ENCODE measurements at places on chromosomes 2 and 18.

DNA sequence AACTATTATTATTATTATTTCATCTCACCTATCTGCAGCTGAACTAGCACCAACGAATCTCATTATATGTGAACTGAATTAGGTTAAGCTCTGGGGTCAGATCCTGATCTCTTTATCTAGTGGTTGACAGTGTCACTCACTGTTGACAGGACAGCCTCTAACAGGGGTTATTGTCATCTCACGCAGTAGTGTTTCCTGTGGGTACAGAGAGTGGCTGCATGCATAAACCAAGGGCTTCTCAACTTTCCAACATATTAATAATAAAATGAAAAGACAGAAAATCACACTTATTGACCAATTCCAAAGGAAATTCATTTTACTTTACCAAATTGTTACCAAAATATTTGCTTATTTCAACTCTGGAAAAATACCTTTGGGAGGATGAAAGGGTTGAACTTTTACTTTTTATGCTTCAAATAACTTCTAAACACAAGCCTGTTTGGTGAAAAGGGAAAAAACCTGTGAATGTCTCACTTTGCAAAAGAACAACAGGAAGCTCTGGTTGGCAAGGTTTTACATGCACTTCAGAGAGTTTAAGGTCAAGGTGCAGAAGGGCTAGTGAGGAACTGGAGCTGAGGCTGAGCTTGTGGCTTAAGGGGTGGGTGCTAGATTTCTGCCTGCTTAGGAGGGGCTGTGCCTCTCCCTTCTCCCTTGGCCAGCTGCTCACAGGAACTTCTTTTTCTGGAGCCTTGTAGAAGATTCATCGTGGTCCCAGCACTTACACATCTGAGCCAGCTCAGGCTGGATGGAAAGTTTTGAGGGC is 72.6 kb downstream of the CTAGE1 start:
- DNase-seq, result no peak

GRCh38 chr2:217751192-217751591 is 251.6 kb downstream of the TNS1 start:
- no peak for DNase-seq

DNA sequence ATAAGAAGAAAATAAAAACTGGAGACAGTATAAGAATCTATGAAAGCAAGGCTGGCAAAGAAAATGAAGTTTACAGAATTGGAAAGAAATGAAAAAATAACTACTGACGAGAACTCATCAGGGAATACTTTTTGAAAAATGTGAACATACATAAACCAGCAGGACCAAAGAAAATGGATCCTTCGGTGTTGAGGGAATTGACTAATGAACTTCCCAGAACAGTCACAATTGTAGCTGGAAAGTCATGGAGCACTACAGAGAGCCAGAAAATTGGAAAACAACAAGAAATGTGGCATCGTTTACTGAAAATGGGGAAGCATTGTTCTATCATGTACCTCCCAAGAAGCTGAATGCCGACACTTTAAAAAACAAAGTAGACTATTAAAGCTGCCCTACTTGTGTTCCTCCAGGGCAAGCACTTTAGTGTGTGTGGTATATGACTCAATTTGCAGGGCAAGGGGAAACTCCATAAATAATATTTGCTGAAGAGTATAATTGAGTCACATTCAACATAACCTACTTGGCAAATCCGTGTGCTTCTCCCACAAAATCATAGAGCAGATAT is 1221.6 kb upstream of the NRXN1 start:
- DNase-seq, result no peak

DNA sequence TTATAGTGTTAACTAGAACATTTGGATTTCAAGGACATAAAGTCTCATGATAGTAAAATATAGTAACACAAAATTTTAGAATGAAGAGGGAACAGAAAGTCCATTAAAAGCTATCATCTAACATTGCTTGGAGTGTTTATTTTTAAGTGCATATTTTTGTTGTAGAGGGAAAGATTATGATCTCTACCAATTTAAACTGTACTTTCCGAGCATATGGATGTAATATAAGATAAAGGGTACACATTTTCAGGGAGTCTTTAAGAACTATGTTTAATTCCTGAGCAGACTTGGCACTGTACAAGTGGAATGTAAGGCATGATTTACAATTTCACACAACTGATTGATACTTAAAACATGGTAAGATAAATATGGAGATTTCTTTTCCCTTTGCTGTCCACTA is 34.2 kb upstream of the ZNF804A start:
- no peak for DNase-seq

DNA sequence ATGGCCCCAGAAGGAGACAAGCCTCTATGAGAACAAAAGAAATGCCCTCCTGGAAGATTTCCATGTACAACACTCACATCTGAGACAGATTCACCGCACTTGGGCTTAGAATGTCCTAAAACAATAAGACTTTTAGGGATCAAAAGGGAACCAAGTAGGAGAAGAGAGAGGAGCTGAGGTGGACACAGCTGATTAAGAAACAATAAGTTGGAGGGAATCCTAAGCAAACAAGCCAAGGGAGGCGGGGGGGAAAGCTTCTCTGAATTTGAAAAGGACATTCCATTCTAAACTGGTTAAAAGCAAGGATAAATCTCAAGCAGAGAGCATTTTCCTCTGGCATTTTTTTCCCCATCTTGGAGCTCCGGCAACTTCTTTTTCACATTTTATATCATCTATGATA is 9.9 kb downstream of the ACVR1 start:
- no peak for DNase-seq

DNA sequence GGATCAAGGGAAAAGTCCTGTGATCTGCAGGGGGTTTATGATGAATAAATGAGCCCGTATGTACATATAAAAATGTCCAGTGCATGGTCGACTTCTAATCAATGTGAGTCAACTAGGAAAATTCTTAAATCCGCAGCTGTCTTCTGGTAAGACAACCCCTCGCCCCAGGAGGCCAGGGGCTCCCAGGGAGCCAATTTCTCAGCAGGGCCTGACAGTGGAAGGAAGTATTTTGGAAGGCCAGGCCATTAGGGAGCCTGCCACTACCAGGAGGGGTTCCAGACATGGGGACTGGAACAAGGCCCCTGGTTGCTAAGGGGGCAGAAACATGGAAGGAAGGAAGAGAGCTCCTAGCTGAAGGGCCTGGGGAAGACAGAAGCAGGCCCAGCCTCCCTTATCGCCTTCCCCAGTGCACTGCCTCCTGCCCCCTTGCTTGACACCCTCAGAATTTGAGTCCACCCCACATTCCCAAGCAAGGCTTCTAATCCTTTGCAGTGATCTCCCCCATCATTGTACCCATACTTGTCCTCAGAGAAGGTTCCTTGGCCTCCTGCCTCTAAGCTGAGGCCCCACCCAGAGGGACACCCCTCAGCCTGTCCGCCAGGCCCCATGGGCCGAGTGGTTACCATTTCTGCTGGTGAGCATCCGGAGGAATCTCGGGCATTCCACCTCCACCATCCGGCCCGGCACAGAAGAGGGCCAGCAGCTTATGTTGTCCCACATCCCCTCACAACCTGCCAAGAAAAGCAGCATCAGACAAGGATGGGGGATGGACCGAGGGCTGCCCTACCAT is 45.9 kb downstream of the SCTR start:
- DNase-seq, result no peak

GRCh38 chr2:20563251-20563650 is 87.6 kb downstream of the HS1BP3 start:
- DNase-seq, result no peak

DNA sequence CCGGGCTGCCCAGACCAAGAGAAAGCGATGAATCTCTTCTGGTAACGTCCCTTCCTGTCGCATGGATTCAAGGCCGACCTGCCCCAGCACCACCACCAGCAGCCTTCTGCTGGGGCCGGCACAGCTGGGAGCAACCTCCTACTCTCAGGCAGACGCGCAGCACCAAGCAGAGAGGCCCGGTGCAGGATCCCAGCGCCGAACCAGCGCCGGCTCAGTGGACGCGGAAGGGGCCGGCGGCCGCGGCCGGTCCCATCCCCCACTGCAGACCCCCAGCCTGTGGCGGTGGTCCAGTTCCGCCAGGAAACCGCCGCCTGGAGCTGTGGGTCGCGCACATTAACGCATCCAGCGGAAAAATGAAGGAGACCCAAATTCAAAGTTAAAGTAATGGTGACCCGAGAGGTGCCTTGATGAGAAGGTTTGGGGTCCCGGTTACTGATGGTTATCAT is 525 bp upstream of the MAL start:
- peak; percentile 41 for DNase-seq

GRCh38 chr2:185785851-185786473 is 47.4 kb downstream of the FSIP2 start:
- no peak for DNase-seq

DNA sequence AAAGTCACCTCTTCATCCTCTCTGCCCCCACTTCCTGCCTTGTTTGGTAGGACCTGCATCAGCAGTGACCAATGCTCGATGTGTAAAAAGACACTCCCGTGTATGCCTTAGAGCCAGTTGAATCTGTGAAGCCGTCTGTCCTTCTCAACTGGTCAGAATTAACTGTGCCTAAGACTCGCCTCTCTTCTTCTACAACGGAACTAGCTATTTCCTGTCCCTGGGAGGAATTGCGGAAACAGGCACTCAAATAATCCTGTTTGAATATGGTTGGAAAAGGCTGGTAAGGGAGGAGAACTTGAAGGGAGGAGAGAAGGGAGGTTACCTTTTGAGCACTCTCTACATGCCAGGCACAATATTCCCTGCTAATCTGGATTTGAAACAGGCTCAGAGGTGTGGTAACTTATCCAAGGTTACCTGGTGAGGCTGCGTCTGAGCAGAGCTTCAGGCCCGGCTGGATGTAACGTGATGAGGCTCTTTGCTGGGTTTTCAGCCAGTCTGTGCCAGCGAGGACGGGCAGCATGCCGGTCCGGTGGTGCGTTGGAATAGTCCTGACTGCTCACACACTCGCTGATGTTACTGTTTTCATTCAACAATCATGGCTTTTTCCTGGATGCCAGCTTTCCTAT is 127.0 kb downstream of the FAM168B start:
- DNase-seq, result no peak

DNA sequence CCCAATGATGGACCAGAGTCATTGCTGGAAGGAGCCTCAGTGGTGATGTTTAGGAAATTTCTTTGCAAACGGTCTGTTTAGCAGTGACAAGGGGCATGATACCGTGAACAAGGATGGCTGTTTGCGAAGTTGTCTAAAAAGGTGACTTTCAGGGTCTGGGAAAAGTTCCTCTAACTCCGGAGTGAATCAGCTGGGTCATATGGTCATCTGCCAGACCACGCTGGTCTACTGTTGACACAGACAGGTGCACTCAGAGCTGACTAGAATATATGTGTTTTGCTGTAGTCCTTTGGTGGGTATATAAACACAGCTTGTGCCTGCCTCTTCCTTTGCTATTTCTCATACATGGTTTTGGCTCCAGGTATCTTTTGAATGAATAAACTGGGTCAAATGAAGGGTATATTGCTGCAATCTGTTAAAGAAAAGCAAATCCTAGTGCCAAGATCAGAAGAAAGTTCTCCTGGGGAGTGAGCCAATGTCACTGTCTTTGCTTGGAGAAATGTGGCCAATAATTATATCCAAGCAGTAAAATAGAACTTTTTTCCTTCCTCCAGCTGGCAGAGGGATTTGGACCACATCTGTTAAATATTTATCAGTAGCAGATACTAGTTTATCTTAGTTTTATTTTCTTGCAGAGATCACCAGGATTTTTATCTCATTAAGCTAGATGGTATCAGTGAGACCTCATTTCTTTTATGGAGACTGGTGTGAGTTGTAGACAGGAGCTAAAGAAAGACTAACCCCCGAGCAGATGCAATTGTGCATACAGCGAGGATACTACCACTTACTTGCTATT is 286.0 kb downstream of the TRIB2 start:
- DNase-seq, result no peak

GRCh38 chr2:217636991-217637561 is 365.7 kb downstream of the TNS1 start:
- DNase-seq, result peak; percentile 42

DNA sequence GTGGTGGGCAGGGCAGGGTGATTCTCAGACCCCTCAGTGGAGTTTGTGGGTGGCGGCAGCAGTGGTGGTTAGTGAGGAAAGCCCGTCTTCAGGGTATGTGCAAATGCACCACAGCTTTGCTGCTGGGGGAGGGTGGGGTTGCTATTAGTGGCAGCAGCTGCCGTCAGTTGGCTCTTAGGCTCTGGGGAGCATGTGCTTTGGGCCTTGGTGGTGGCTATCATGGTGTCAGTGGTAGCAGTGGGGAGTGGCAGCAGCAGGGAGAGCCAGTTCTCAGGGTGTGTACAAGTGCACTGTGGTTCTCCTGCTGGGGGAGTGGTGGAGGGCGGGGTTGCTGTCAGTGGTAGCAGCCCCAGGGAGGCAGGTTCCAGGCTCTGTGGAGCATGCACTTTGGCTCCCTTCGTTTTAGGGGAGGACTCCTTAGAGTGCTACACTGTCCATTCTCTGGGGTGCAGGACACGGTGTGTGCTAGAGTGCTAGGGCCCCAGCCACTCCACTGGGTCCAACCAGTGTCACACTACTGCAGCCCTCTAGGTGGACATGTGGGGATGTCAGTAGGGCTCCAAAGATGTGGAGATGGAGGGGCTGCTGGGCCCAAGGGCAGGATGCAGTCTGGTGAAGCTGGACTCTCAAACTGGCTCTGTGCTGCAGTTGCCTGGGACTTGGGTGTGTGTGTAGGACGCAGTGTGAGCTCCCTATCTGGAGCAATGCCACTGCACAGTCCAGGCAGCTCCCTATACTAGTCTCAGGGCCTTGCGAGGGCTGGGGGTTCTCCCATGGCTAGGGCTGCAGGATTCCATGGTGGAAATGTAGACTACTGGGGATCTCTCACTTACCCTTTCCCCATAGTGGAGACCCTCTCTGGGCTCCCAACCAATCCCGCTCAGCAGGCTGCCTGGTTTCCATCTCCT is 45.3 kb downstream of the ADCYAP1 start:
- no peak for DNase-seq

DNA sequence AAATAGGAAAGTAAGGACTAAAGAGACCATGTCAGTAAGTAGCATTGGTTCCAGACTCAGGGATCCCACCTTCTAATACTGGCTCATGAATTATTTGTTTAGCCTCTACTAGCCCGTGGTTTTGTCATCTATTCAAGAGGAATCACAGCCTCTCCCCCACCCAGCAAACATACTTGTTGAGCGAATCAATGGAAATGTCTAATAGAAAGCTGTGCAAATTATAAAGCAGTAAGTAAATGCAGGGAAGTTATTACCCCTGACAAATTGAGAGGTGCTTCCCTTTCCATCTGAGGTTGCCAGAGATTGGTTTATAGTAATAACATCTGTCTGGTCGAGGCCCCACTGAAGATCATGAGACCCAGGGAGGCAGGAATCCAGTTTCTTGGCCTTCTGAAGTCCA is 219.3 kb upstream of the OSR1 start:
- DNase-seq, result no peak

- DNase-seq, result no peak
These were observed 256.6 kb upstream of the CTAGE1 start for GRCh38 chr18:22674272-22674671.

DNA sequence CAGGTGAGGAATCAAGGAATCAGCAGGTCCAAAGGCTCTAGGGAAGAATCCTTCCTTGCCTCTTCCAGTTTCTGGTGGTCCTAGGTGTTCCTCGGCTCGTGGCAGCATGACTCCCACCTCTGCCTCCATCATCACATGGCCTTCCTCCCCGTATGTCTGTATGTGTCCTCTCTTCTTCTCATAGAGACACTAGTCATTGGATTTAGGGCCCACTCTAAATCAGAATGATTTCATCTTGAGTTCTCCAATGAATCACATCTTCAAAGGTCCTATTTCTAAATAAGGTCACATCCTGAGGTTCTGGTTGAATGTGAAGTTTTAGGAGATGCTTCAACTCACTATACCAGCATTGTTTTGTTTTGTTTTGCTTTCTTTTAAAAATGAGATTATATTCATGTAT is 11.1 kb upstream of the AGFG1 start:
- no peak for DNase-seq

GRCh38 chr18:79465392-79465991 is 69.8 kb downstream of the NFATC1 start:
- DNase-seq, result peak; percentile 70

GRCh38 chr2:112075490-112076260 is 20.6 kb downstream of the TMEM87B start:
- DNase-seq, result no peak
